ENCODE measurements at places on chromosomes 3 and 15.

- no peak for DNase-seq
These were observed 28.7 kb downstream of the HDGFL3 start for GRCh38 chr15:83178869-83179325.

- DNase-seq = no peak
These were observed 753.4 kb downstream of the FHIT start for GRCh38 chr3:60497902-60498301.

GRCh38 chr3:85939074-85939482, 980.3 kb downstream of the CADM2 start:
- no peak for DNase-seq

GRCh38 chr3:65303431-65303830, 615.6 kb upstream of the ADAMTS9 start:
- no peak for DNase-seq

- DNase-seq = no peak
These were observed 41.8 kb downstream of the FILIP1L start for GRCh38 chr3:100072326-100073048.
